Cerebellar nuclear complex (tissue), 1 donor: ENCODE measurements at places on chromosomes 6 and 20.

GRCh38 chr6:5961836-5962235 lies 44.9 kb downstream of the NRN1 start:
- DNase-seq, result no peak

GRCh38 chr6:47810885-47811284 lies 29.1 kb downstream of the OPN5 start:
- no peak for DNase-seq

GRCh38 chr6:69162811-69163210 lies 527.7 kb downstream of the ADGRB3 start:
- DNase-seq, result no peak

GRCh38 chr6:140289186-140289585 lies 914.7 kb upstream of the CITED2 start:
- no peak for DNase-seq

DNA sequence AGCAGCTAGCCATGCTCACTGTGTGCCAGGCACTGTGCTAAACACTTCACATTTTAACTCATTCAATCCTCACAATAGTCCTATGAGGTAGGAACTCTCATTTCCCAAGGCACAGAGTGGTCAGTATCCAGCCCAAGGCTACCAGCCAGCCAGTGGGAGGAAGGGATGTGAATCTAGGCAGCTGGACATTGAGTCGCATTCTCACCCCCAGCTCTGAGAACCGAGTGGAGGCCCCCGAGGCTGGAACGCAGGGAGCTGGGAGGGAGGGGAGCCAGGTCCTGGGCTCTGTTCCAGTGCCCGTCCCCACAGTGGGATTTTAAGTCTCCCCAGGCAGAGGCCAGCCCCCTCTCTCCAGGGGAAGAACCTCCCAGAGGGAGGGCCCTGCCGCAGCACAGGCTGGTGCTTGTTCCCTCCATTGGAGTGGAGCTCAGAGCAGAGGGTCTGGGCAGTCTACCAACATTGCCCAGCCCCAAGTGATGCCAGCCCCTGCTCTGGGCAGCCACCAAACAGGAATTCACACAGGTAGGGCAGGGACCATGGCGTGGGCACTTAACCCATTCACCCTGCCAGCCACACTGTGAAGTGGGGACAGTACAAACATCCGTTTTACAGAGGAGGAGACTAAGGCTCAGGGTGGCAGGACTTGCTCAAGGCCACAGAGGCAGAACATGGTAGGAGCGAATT lies 131.3 kb downstream of the CEBPB start:
- no peak for DNase-seq

GRCh38 chr6:1316489-1316971 lies 4.6 kb downstream of the FOXQ1 start:
- no peak for DNase-seq
